ENCODE measurements at places on chromosomes 11 and 22.

DNA sequence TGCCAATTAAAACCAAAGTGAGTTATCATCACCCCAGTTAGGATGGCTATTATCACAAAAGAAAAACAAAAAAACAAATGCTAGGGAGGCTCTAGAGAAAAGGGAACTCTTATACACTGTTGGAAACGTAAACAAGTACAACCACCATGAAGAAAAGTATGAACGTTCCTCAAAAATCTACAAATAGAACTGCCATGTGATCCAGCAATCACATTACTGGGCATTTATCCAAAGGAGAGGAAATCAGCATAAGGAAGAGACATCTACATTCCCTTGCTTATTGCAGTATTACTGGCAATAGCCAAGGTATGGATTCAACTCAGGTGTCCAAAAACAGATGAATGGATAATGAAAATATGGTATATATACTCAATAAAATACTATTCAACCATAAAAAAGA lies 1145.1 kb downstream of the LRRC4C start:
- DNase-seq = no peak

DNA sequence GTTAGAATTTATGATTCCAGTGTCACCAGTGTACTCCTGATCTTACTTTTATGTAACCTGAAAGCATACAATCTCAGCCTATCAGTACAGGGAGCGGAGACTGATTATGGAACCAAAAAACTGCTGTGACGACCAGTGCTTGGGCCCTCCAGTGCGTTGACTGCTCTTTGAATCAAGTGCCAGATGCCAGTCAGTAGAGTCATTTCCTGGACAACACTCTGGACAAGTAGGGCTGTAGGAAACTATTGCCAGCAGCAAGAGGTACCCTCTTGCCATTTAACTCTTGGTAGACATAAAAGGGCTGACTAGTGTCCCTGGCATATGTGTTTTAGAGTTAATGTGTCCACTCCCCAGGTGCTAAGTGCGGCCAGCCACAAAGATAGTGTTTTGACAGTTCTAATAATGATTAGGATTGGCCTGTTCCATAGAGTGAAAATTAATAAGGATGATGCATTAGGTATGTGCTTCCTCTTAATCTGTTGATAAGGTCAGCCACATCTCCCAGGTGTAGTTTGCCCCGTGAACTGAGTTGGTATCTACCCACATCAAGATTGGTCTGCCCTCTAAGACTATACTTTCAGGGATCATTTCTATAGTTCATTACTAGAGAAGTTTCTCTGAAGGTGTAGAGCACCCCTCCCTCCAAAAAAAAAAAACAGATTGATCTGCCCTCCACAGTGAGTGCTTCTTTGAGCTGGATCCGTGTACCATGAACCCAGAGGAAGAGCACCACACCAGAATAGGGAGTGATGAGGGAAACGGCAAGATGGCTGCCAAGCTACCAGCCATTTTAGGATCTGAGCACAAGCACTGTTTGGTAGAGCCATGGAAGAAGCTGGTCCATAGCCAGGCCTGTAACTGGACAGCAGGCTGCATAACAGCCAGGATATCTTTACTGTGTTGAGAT lies 20.7 kb upstream of the AIFM3 start:
- DNase-seq = no peak

DNA sequence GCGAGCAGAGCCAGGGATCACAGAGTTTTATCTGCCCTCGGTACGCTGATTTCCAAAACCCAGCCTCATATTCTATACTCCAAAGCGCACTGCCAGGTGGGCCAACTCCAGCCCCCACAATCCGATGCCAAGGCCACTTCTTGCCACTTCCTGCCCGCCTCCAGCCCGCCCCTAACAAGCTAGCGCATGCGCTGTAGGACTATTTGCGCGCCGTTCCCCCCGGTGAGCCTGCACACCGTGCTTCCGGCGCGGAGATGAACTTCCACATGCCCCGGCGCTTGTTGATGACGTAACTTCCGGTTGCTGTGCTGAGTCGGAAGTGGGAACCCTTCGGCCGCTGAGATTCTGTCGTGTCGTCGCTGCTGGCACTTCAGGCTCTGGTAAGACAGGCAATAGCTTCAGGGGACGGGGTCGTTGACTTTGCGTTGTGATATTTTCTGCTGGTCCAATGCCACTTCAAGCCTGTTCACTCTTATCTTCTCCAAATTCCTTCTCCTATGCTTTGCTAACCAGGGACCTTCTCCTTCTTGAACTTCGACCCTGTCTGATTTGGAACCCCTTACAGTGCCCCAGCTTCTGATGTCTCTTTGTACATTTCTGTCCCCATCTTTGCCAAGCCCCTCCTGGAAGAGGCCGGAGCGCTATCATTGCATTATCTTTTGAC lies at the start of gene UBE4A:
Gene UBE4A, plus strand, starts transcription at position 306 of the 664 bp plus-strand sequence. CDS start 5,481 bp downstream, outside the sequence.
- DNase-seq = peak; percentile 75

GRCh38 chr11:454801-455565 lies 4.9 kb downstream of the PTDSS2 start:
- no peak for DNase-seq

GRCh38 chr11:131428853-131429252 lies 58.4 kb downstream of the NTM start:
- no peak for DNase-seq

- no peak for DNase-seq
Measured at GRCh38 chr22:21674638-21675245, 8.9 kb downstream of the PPIL2 start.

DNA sequence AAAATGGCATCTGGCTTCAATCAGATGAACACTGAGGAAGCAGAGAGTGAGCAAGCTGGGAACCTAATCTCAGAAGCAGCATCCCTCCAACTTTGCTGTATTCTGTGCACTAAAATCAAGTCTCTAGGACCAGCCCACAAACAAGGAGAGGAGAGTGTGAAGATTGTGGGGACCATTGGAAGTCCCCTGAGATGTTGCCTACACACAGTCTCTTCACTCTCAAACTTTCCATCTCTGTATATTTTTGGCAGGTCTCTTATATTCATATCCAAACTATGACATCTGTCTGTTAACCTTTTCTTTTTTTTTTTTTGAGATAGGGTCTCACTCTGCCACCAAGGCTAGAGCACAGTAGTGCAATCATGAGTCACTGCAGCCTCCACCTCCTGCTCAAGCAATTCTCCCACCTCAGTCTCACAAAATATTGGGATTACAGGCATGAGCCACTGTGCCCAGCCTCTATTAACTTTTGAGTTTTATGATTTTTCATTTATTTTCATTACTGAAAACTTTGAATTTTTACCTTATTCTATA lies 1096.4 kb downstream of the TBC1D22A start:
- no peak for DNase-seq
